Adipocyte (in vitro differentiated cells): ENCODE measurements at places on chromosomes 13 and 19.
A peak's percentile ranks its signal among the peaks of the same experiment; 100 is the strongest.

GRCh38 chr13:113603116-113603710 lies 18.7 kb downstream of the TFDP1 start:
- DNase-seq = no peak

- no peak for DNase-seq
Measured at GRCh38 chr19:5372572-5373200, 32.1 kb upstream of the PTPRS start.

DNA sequence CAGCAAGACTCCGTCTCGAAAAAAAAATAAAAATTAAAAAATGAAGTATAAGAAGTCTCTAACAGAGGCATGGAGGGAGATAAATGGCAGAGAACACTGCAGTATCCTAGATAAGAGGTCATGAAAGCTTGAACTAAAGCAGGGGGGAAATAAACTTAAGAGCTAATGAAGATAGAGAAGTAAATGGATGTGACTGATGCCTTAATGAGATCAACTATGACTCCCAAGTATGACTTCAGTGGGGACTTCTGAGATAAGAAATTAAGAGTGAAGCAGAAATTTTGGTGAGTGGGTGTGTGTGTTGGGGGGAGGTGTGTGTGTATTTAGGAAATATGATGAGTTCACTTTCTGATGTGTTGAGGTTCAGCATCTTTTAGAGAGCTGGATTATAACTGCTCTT lies 55.1 kb downstream of the DIAPH3 start:
- no peak for DNase-seq

DNA sequence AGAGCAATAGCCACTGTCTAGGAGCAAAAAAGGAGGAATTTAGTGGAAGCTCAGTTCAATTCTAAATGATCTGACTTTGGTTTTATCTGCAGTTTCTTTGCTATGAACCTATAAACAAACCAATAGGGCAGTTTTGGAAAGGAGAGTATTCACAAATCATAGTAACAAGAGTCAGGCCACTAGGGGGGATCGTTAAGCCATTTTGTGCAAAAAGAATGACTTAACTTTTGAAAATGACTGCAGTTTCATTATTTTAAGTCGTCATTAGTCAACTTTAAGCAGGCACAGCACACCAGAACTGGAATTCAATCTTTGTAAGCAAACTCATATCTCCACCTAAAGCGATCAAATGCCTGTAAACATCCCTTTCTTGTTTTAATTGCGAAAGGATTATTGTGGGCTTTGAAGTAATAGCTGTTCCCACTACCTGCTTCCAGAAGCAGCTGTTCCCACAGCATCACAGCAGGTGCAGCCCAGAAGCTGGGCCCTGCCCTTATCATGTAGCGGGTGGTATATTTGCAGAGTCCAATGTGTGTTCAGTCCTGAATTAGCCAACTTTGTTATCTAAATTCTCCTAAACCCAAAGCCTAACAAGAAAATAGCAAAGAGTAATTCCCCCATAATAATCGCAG lies 51.5 kb downstream of the SOX21 start:
- peak; percentile 44 for DNase-seq
